ENCODE measurements at places on chromosomes 12 and 14.

- no peak for DNase-seq
These were observed 612.9 kb downstream of the GALC start for GRCh38 chr14:87380054-87380453.

DNA sequence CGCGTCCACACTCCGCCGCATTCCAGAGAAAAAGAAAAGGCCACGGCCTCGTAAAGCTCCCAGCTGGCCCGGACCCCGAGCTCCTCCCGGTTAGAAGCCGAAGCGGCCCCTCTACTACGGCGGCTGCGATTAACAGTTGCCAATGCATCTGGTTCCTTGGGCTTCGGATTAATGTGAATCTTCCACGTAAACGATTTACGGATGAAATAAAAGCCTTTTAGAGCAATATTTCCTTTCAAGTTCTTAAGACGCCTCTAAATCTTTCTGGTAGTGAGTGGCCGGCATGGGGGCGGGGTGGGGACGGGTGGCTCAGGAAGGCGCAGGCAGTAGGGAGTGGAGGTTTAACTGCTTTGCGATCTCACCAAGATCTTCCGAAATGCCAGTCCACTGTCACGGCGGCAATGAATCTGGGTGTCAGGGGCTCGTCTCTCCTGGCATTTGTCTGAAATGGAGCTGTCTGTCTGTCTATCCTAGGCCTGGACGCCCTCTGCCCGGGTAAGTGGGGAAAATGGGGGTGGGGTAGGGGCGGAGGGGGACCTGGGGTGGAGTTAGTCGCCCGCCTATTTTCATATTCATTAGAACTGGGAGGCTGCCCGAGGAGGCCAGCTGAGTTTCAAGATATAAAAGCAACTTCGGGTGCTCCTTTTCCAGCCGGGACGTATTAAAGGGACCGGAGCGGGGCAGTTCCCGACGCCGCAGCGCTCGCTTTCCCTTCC, 413 bp upstream of the ALX1 start:
- no peak for DNase-seq

GRCh38 chr12:108297895-108298760, 41.0 kb downstream of the CMKLR1 start:
- DNase-seq: no peak

DNA sequence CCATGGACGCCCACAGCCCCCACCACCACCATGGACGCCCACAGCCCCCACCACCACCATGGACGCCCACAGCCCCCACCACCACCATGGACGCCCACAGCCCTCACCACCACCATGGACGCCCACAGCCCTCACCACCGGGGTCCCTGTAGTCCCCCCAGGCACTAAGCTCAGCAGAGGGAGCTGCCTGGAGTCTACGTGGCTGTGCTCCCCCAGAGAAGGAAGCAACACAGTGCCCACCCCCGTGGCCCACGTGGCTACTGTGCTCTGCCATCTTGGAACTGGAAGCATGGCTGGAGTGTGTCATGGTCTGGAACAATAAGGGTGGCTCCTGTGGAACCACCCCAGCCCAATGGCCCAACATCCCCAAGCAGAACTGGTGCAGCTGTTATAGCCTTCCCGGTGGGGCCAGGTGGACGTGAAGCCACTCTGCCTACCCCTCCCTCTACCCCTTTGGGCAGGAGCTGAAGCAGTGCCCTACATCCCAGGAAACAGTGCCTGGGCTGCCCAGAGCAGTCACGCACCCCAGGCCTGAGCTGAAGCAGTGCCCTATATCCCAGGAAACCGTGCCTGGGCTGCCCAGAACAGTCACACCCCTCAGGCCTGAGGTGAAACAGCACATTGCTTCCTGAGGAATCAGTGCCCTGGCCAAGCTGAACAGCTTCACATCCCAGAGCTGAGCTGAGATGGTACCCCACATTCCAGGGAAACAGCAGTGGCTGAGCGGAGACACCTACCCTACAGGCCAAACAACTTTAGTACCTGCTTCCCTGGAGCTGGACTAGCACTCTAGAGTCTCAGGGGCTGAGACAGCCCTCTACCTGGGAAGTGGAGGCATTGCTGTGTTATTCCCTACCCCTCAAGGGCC, 9.0 kb upstream of the SFSWAP start:
- DNase-seq: no peak

DNA sequence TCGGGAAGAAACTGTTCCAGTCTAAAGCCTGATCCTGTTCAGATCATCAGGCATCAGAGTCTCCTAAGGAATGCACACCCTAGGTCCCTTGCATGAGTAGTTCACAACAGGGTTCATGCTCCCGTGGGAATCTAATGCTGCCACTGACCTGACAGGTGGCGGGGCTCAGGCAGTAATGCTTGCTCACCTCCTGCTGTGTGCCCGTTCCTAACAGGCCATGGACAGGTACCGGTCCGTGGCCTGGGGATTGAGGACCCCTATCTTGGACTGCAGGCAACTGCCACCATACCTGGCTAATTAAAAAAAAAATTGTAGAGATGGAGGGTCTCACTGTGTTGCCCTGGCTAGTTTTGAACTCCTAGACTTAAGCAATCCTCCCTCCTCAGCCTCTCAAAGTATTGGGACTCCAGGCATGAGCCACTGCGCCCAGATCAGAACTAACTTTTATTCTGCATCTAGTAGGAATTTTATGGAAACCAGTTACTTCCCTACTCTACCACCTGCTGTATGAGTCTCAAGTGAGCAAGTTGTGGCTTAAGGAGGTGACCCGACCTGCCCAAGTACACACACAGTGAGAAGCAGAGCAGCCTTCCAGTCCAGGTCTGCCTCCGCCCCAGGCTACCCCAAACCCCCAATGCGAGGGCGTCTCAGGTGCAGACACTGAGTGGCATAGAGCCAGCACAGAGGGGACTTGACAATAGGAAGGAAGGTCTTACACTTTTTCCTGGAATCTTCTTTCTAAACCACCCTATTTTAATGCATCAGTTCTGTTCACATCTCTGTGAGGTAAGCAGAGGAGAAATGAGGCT, 2.5 kb upstream of the PAPLN start:
- no peak for DNase-seq
